Panc1 (cell line): ENCODE measurements at places on chromosomes 12 and 14.
A peak's percentile ranks its signal among the peaks of the same experiment; 100 is the strongest.

DNA sequence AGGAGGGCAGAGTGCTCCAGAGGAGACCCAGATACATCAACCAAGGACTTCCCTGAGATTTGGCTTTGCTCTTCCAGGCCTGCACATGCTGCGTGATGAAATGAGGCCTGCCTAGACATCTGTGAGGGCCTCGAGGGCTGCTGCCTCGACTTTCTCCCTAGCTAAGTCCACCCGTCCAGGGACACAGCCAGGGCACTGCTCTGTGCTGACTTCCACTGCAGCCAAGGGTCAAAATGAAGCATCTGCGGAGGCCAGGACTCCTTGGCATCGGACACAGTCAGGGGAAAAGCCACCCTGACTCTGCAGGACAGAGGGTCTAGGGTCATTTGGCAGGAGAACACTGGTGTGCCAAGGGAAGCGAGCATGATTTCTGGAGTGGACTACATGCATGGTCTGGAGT lies 10.7 kb downstream of the SLC25A47 start:
- no peak for DNase-seq
- no peaks in the 10 kb centered on the region for H3K4me1 ChIP-seq
- no peaks in the 10 kb centered on the region for H3K27me3 ChIP-seq
- H3K36me3 ChIP-seq, result no peaks in the 10 kb centered on the region
- H3K4me3 ChIP-seq, result no peak overlapping the region

GRCh38 chr12:92765871-92766270 lies 63.1 kb downstream of the PLEKHG7 start:
- no peak overlapping the region for H3K4me3 ChIP-seq
- no peak overlapping the region for H3K27ac ChIP-seq
- H3K27me3 ChIP-seq, result no peaks in the 10 kb centered on the region
- no peaks in the 10 kb centered on the region for H3K36me3 ChIP-seq
- no peak for DNase-seq

DNA sequence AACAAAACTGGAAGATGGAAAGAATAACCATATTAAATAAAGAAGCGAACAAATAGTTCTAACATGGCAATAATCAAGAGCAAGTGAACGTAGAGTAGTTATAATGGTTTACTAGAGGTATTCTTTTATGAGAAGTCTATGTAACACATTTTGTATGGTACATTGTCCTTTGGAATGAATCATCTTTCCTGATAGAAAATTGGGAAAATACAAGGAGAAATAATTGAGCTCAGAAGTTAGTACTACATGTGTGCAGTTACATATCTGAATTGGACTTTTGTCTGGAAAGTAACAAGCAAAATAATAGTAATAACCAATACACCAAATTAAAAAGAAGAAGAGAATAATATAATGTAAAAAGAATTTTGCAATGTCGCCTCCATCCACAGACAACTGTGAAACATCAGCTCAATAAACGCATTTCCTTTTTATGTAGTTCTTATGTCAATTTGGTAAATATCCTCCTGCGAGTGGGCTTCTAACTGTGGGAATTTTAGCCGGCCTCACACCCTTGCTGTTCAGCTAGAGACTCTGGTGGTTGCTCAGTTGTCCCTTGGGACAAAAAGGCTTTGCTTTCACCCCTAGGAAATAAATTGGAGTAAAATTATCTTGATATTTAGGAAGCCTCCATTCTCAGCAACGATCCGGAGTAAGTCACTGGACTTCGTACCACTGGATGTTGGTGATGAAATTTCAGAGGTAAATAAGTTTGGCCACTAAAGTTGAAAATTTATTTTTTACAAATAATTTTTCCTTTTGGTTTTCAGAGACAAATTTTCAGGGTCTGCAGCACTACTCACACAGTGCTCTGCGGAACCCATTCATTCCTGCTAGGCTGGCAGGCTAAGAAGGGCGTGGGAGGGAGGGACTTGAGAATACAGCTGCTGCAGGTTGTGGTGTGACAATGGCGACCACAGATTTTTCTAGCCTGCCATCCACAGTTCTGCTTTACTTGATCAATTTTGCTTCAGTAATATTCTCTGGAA lies 1.1 kb upstream of the TUBA1A start:
- H3K4me3 ChIP-seq, result peak overlapping the region; percentile 79
- DNase-seq, result no peak
- peaks cover 12% of the 10 kb centered on the region for H3K4me1 ChIP-seq

DNA sequence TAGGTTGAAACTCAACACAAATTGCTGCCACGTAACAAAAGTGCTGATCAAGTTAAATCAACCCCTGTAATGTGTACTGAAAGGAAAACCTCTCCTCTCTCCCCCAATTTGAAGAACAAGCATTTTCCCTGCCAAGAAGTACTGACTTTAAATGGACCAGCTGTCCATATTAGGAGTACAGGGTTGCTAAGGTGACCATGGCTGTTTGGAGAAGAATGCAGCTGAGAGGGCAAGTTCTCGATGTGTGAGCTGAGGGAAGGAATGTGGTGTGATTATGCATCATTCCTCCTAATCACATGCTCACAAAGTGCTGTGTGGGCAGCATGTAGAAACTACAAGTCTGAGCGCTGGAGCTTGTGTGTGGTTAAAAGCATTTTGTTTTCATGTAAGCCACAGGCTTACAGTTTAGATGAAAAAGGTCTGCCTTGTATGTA lies 50.9 kb upstream of the CCT2 start:
- no peaks in the 10 kb centered on the region for H3K4me1 ChIP-seq
- no peak overlapping the region for H3K4me3 ChIP-seq
- no peak overlapping the region for H3K27ac ChIP-seq
- no peaks in the 10 kb centered on the region; the same call in 1 of the 2 replicates for H3K36me3 ChIP-seq
- no peaks in the 10 kb centered on the region for H3K27me3 ChIP-seq

GRCh38 chr14:90607141-90607540 lies 209.1 kb downstream of the TTC7B start:
- no peak overlapping the region for H3K27ac ChIP-seq
- no peaks in the 10 kb centered on the region for H3K4me1 ChIP-seq
- H3K36me3 ChIP-seq, result no peaks in the 10 kb centered on the region
- no peak for DNase-seq
- no peaks in the 10 kb centered on the region for H3K27me3 ChIP-seq

DNA sequence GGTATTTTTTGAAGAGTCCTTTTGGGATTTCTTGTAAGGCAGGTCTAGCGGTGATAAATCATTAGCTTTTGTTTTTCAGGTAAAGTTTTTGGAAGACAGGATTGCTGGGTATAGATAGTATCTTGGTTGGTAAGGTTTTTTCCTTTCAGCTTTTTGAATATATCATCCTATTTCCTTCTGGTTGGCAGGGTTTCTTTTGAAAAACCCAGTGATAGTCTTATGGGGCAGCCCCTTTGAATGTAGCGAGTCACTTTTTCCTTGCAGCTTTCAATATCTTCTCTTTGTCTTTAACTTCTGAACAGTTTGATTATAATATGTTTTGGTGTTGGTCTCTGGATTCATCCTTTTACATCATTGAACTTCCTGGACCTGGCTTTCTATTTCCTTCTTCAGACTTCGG lies 20.2 kb downstream of the TMX1 start:
- no peak overlapping the region for H3K27ac ChIP-seq
- DNase-seq, result no peak
- no peaks in the 10 kb centered on the region for H3K27me3 ChIP-seq
- no peak overlapping the region for H3K4me3 ChIP-seq
- H3K36me3 ChIP-seq, result peaks cover 5% of the 10 kb centered on the region; the same call in 1 of the 2 replicates

DNA sequence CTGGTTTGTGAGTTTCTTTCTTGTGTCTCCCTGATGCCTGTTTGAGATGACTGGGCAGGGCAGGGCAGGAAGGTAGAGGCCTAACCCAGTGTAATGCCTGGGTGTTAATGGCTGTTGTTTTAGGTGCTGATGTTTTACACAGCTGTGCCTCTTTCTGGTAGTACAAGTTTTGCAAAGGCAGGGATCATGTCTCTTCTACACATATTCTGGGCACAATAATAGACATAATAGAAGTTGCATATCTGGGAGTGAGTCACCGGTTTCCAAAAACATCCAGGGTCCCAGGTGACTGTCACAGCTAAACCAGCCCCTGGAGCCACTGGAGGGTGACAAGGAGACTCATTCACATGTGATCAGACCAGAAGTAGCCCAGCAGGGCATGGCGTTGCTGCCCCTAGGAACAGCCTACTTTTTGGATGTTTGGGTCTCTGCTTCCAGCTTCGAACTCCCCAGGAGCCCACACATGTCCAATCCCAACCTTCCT lies 18.1 kb downstream of the TPCN1 start:
- no peak for DNase-seq
- H3K27ac ChIP-seq, result peak overlapping the region; percentile 86
- H3K4me1 ChIP-seq, result peaks cover 49% of the 10 kb centered on the region
- H3K4me3 ChIP-seq, result no peak overlapping the region

- DNase-seq, result no peak
- no peaks in the 10 kb centered on the region for H3K27me3 ChIP-seq
- H3K4me3 ChIP-seq, result no peak overlapping the region
- no peaks in the 10 kb centered on the region; the same call in 1 of the 2 replicates for H3K36me3 ChIP-seq
- no peaks in the 10 kb centered on the region for H3K4me1 ChIP-seq
- H3K27ac ChIP-seq, result no peak overlapping the region
These were observed 135.3 kb downstream of the OTOGL start for GRCh38 chr12:80234667-80235066.

DNA sequence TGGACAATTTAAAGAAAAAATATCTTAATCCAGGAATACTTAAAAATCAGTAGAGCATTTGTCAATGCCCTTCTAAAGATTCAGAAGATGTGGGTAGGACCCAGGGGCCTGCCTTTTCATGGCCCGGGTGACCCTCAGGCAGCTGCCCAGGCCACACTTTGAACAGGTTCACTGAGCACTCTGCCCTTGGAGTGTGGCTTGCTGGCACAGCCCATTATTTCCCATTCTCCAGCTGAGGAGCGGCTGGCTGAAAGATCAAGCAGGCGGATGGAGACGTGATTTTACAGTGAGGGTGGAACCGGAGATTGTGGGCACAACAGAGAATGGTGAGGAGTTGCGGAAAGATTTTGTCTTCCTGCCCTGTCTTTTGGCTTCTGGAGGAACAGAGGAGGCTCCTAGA lies 7.1 kb upstream of the PRPH start:
- H3K27me3 ChIP-seq, result no peaks in the 10 kb centered on the region
- H3K4me3 ChIP-seq, result no peak overlapping the region
- no peak for DNase-seq
- no peak overlapping the region for H3K27ac ChIP-seq

DNA sequence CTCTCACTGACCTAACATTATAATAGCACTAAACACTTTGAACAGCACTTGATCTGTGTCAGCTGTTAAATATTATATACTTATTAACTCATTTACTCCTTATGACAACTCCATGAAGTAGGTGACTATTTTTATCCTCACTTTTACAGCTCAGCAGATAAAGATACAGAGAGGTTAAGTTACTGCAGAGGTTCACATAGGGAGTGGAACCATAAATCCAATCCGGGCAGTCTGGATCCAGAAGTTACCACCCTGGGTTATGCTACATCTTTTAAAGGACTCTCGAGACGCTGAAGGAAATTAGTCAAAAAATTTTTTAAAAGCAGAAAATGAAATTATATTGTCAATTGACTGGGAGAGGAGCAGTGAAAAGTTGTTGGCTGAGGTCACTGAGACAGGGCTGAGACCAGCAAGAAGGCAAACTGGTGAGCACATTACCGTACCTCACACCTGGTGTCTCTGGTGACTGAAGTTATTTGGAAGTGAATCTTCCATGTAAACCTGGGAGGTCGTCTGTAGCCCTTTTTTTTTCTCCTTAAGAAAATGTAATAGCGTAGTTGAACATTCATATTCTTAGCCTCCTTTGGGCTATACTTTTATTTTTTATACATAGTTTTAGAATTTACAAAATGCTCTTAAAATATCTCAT lies 1.2 kb upstream of the RIMKLB start:
- H3K27ac ChIP-seq, result peak overlapping the region; percentile 75
- H3K36me3 ChIP-seq, result no peaks in the 10 kb centered on the region; the same call in 1 of the 2 replicates
- peak overlapping the region; percentile 73 for H3K4me3 ChIP-seq
- no peaks in the 10 kb centered on the region for H3K27me3 ChIP-seq

- H3K36me3 ChIP-seq, result no peaks in the 10 kb centered on the region
- H3K4me1 ChIP-seq, result no peaks in the 10 kb centered on the region; the same call in 1 of the 2 replicates
- no peaks in the 10 kb centered on the region for H3K27me3 ChIP-seq
- no peak overlapping the region for H3K4me3 ChIP-seq
These were observed 11.1 kb downstream of the AEBP2 start for GRCh38 chr12:19450362-19450761.

GRCh38 chr12:90922145-90922627 lies 32.8 kb downstream of the CCER1 start:
- no peaks in the 10 kb centered on the region for H3K36me3 ChIP-seq
- no peaks in the 10 kb centered on the region for H3K27me3 ChIP-seq
- no peak overlapping the region for H3K27ac ChIP-seq

DNA sequence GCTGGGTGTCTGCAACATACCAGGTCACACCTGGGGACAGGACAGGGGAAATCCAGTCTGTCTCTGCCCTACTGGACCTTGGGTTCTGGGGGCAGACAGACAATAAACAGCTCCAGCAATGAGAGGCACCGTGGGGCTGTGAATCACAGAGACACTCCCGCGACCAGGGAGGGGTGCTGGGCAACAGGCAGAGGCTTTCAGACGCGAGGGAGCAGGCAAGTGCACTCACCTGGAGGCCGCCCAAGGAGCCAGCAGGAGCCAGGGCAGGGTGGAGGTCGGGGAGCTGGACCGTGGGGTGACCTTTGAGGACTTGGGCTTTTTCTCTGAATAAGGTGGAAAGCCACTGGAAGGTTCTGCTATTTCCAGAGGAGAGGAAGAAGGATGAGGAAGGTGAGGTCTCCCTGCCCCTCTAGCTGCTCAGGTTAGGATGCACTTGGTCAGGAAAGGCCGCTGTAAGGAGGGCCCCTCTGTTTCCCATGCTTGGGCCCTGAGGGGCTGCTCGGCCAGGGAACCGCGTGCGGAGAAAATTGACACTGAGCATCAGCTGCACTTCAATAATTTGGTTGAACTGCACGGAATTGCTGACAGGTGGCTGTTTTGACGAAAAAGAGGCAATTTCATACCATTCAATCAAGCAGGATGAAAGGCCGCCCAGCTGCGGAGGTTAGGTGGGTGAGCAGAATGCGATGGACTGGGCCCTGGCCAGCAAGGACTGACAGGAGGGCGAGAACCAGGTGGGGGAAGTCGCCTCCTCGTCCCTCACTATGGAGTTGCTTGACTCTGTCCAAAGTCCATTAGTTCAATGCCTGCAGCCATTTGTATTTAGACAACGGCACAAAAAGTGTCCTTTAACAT lies 42.2 kb downstream of the JAG2 start:
- H3K4me1 ChIP-seq, result no peaks in the 10 kb centered on the region
- H3K27me3 ChIP-seq, result no peaks in the 10 kb centered on the region
- no peak overlapping the region for H3K27ac ChIP-seq
- H3K36me3 ChIP-seq, result no peaks in the 10 kb centered on the region
- DNase-seq, result no peak
- no peak overlapping the region for H3K4me3 ChIP-seq

DNA sequence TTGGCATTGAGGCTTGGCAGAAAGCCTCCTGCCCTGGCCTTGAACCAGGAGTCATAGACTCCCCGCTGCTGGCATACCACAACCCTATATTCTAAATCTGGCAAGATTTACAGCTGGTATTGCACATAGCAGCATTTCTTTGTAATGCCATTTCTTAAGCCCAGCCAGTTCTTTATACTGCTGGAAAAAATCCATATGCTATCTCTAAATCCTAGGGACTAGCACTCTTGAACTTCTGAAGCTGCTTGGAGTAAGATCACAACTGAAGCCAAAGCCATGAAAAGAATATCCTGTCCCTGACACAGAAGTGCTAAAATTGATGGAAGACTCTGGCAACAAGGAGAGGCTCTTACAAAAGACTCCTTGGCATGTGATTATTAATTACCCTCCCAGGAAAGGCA lies 89.3 kb downstream of the KCNC2 start:
- no peak overlapping the region for H3K4me3 ChIP-seq
- H3K36me3 ChIP-seq, result no peaks in the 10 kb centered on the region
- no peak for DNase-seq
- no peaks in the 10 kb centered on the region for H3K4me1 ChIP-seq
